ENCODE measurements at places on chromosomes 13 and 19. TPM values are rescaled to one million over a fixed set of nuclear protein-coding genes. Genes with fewer than 3 reads are reported as not detected.

CYP2A6 gene
- total RNA-seq: not detected

GRCh38 chr13:61728471-61728870 is 312.8 kb upstream of the PCDH20 start:
- DNase-seq: no peak

GRCh38 chr13:74931698-74932433 is 550.1 kb downstream of the TBC1D4 start:
- DNase-seq: no peak

DNA sequence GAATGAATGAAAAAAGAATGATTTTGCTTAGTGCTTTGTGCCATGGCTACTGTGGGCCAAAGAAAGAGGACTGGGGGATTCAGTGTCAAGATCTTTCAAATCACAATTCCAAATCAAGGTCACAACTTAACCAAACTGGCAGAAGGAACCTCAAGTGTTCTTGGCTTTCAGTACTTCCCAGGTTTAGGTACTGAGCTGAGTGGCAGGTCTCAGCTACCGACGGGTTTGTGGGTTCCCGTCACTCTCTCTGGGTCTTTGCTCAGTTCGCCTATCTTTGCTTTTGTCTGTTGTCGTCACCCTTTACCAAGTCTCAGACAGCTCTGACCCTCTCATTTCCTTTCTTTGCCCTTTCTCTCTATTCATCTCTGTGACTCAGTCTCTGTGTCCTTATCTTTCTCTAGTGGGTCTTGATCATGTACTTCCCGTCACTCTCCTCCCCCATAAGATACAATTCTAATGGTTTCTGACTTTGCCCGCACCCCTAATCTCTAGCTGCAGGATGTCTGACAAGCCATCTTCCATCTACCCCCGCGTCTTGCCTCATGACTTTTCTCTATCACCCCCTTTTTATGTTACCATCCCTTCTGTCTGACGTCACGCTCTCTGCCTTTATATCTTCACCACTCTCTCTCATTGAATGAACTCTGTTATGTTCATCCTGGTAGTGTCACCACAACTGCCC is 33.3 kb upstream of the LRRC4B start:
- DNase-seq: no peak

COL4A1 gene
- total RNA-seq: 81.6 TPM

PLA2G4C gene
- total RNA-seq: 125 TPM
